ENCODE measurements at places on chromosomes 7 and 10.

GRCh38 chr10:89207181-89207800, at the start of gene CH25H:
Gene CH25H, minus strand, starts transcription at chr10:89207317. Its CDS starts 25 bp downstream, at chr10:89207292.
- DNase-seq = peak; percentile 58

DNA sequence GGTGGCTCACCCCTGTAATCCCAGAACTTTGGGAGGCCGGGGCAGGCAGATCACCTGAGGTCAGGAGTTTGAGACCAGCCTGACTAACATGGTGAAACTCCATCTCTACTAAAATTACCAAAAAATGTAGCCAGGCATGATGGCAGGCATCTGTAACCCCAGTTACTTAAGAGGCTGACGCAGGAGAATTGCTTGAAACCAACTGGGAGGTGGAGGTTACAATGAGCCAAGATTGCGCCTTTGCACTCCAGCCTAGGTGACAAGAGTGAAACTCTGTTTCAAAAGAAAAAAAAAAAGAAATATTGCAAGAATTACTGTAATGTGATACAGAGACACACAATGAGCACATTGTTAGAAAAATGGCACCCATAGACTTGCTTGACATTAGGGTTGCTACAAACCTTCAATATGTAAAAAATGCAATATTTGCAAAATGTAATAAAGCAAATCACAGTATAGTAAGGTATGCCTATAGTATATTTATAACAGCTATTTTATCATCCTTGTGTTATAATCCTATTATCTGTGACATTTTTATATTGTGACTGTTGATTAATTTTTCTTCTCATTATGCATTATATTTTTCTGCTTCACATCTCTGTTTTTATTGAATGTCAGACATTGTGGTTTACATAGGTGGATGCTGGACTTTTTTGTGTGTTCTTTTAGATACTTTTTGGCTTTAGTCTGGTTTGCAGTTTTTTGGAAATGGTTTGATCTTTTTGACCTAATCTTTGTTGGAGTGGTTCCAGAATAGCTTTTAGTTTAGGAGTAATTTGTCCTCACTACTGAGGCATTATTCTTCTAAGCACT, 55.4 kb upstream of the HELLS start:
- no peak for DNase-seq

GRCh38 chr7:50317697-50318669, 13.5 kb downstream of the IKZF1 start:
- no peak for DNase-seq

GRCh38 chr10:123651421-123652047, 14.6 kb upstream of the GPR26 start:
- DNase-seq = no peak
